ENCODE measurements at places on chromosomes 5 and 9.

DNA sequence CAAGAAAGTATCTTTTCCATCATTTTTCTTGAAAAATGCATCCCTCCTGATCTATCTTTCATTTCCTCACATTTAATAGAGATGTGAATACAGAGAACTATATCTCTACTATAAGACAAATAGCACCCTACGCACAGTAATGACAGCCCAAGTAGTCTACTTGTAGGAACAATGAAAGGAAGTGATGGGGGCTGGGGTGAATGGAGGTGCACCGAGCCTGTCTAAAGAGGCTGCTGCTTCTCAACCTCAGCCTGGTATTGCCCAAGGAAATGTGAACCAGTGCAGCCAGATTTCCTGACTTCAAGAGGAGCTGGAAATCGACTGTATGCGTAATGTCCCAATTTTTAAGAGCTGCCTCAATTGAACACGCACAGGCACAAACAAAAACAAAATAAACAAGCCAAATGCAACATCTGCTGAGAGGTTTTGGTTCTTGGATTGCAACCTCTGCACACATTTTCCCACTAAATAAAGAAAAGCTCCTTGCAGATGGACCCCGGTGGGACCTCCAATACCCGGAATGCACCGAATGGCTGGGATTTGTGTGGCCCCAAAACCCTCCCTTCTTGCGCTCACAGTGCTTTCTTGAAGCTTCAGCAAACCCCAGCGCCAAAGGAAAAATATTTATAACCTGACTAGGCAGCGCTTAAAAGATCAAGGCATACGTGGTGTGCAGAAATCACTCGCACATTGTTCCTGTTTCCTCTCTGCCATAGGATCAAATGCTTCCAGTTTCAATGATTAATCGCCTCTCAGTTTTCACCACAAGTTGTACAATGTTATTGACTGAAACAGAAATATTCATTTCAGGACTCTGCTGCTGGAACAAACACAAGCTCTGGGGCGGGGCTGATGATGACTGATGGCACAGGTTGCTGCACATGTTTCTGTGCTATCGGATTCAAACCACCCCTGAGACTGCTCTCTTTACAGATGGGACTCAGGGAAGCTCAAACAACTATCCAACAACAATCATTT lies 68.3 kb downstream of the KCNIP1 start:
- no peak for DNase-seq

DNA sequence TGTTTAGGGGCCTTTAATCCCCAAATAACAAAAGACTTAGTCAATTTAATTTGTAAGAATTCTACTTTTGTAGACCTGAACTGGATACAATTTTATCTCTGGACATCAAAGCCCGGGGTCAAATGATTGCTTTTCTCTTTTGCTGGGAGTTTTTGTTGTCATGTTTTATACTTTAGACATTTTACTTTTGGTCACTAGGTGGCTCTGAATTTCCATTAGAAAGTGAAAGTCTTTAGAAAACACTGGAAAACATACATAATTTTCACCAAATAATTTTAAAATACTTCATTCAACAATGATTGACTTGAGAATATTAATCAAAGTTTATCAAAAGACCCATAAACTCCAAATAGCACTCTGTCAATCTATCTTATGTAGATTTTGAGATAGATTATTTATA lies 2.8 kb upstream of the PCA3 start:
- DNase-seq: no peak

DNA sequence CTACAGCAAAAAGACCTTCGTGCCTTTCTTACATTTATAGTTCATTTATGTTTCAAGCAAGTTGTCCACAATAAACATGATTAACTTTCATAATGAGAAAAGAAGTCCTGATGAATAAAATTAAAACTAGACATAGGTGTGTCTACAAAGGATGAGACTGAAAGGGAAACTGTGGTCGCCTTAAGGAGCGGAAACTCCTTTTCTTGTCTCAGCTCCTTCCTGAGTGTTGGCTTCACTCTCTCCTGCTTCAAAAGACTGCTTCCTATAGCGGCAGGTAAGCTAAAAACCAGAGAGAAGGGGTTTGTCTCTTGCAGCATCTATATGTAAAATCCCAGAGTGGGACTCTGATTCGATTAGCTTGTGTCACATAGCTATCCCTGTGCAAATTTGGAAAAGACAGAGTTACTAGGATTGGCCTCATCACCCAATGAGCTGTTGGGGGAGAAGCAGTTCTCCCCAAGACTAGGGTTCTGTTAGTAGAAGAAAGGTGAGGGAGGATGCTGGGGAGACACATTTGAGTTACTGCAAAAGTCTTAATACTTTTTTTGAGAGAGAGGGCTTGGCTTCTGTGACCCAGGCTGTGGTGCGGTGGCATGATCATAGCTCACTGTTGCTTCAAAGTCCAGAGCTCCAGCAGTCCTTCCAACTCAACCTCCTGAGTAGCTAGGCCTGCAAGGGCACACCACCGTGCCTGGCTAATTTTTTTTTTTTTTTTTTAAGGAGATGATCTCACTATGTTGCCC lies 16.8 kb upstream of the CTSL start:
- DNase-seq: no peak

DNA sequence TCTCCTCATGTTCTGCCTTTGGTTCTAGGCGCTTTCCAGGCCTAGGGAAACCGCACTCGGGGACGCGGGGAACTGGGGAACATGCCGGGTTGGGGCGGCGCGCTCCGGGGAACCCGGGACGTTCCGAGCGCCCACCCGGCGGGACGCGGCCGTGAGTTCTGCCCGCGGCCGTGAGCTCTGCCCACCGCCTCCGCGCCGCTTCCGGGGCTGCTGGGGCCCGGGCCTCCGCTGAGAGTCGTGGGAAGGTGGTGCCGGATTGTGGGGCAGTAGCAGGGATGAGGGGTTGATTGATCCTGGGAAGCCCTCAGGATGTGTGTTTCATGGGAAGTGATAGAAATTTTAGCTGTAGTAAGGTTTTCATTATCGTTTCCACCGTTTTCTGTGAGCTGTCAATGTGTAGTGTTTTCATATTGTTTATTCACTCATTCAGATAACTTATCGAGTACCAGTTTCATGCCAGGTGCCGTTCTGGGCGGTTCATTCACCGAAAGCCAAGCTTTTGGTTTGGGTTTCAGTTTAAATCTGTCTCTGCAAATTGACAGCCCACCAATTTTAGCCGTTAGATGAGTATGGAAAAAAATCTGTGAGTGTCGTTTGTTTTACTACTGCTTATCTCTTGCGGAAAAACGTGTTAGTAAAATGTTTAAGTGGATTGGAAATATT lies 657 bp downstream of the MTRR start:
- DNase-seq: no peak

- no peak for DNase-seq
Observed at GRCh38 chr9:130382636-130383349, 62.0 kb upstream of the ASS1 start.

- DNase-seq: no peak
Observed at GRCh38 chr5:61600945-61601511, 269.0 kb downstream of the ZSWIM6 start.

GRCh38 chr5:57711471-57711870 lies 228.9 kb upstream of the ACTBL2 start:
- no peak for DNase-seq

- DNase-seq: no peak
Observed at GRCh38 chr9:109342878-109343277, 22.0 kb upstream of the EPB41L4B start.

- DNase-seq: no peak
Observed at GRCh38 chr5:130032807-130033206, 128.5 kb downstream of the CHSY3 start.

- no peak for DNase-seq
Observed at GRCh38 chr5:66608501-66608900, 12.3 kb downstream of the MAST4 start.

DNA sequence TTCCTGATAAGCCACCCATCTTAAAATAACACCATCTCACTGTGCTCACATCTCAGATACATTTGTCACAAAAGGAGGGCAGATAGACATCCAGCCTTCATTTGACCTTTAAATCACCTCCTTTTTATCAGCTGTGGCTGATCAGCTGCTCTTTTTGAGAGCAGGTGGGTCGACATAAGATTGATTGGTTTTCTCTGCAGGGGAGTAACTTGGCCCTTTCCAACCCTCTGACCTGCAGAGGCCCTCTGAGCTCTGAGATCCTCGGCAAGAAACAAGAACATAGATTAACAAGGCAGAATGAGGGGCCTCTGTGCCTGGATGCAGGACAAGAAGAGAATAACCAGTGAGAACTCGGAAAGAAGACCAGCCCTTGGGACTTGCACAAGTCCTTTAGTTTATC lies 33.5 kb upstream of the GLRA1 start:
- no peak for DNase-seq

GRCh38 chr5:2805080-2805479 lies 53.6 kb upstream of the IRX2 start:
- no peak for DNase-seq

- no peak for DNase-seq
Observed at GRCh38 chr9:132283165-132283564, 71.6 kb downstream of the SETX start.

GRCh38 chr9:128898845-128899565 lies 17.1 kb downstream of the LRRC8A start:
- no peak for DNase-seq

GRCh38 chr9:87239312-87239711 lies 258.4 kb upstream of the DAPK1 start:
- no peak for DNase-seq

DNA sequence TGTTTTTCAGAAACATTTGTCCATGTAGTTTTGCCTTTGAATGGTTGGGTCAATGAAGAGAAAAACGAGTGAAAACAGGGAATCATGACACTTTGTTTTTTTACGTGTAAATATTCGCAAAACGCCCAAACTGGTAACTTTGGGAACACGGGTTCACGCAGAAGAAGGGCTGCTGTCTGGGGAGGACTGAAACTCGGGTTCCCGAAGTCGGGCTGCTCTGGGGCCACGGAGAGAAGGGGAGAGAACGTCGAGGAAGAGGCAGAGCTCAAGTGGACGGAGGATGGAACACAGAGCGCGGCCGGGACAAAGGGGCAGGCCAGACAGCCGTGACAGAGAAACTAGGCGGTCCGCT lies 478 bp upstream of the SETD9 start:
- no peak for DNase-seq

GRCh38 chr5:76337953-76338451 lies 65.1 kb upstream of the IQGAP2 start:
- no peak for DNase-seq

DNA sequence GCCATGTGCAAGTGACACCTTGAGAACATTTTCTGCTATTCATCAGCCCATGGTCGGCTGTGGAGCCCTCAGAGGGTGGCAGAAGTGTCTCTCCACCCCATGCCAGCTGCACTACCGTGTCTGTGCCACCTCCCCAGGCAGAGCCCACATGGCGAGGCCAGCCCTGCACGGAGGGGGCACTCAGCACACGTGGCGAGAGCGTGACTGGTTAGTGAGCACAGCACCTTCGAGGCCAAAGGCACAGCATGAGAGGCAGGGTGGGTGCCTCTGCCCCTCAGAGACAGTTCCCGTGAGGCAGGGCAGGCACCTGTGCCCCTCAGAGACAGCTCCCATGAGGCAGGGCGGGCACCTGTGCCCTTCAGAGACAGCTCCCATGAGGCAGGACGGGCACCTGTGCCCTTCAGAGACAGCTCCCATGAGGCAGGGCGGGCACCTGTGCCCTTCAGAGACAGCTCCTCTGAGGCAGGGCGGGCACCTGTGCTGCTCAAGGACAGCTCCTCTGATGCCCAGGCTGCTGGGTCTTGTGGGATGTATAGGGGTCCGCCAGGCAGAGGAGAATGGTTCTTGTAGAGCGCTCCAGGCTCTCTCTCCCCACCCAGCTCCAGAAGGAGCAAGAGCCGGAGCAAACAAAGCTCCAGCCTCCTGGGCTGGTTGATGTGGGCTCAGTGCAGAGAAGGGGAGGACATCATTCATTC lies 179.8 kb upstream of the PPP1R26 start:
- DNase-seq: no peak

DNA sequence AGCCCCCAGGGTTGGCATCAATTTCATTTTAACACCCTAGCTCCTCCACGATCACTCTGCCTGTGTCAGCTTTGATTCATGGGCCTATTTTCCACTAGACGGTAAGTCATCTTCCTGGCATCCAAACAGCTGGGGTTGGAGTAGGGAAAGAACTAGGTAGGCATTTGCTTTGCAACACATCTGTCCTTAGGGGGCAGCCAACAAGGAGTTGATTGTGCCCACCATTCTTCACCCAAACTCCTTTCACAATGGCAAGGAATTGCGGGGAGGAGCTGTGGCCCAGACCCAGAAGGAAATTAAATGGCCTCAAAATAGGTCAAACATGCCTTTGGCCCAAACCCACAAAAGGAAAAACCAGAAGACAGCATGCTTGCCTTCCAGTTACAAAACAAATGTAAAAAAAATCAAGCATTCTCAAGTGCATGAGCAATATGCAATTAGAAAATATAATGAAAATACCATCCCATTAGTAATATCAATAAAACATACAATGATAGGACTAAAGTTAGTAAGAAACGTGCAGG lies 71.8 kb downstream of the NRG2 start:
- DNase-seq: no peak

DNA sequence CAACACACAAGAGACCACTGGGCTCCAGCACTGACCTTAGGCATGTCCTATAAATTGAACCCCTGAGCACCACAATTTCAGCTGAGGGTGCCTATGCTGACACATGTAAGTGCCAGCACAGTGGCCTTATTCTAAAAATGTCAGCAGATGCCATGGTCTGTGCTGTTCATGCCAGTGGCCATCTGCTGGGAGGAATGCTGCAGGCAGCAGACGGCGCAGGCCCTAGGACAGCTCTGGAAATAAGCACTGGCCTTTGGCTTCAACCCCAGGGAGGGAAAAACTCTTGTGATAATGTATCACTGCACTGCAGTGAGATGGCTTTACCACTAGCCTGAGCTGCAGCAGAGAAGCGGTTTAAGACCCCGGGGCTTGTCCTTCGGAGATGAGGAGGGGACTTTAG lies 98.5 kb downstream of the SYK start:
- DNase-seq: no peak

GRCh38 chr5:110644357-110644756 lies 82.1 kb downstream of the TMEM232 start:
- DNase-seq: no peak

GRCh38 chr9:87340391-87340790 lies 157.3 kb upstream of the DAPK1 start:
- no peak for DNase-seq

GRCh38 chr9:117719161-117719920 lies 15.1 kb downstream of the TLR4 start:
- no peak for DNase-seq

GRCh38 chr9:81635521-81636254 lies 53.7 kb downstream of the TLE1 start:
- DNase-seq: peak; percentile 38

- no peak for DNase-seq
Observed at GRCh38 chr5:27788184-27788583, 749.8 kb upstream of the CDH9 start.

DNA sequence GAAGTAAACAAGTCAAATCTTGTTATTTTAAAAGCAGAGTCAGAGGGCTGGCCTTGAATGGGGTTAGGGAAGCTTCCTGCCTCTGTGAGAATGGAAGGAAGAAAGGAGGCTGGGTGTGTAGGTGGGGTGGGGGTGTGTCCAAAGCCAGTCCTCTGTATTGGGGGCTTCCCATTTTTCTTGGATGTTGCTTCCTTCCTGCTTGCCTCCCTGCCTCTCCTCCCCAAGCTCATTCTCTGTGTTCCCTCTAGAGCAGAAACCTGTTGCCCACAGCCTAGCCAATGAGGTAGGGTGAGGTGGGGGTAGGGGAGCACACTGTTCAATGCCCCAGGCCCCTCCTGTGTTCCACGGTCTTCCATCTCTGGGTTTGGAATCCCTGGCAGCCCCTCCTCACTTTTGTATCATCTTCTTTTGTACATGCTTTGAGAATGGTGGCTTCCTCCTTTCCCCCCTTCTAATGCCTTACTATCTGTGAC lies 39.7 kb downstream of the SNX24 start:
- DNase-seq: no peak

Measured in AG09309 (cell line).